ENCODE measurements at places on chromosomes 6 and 20.

- no peak for DNase-seq
These were observed 15.1 kb downstream of the PCK1 start for GRCh38 chr20:57576002-57576401.

GRCh38 chr6:101266063-101266462, 127.4 kb upstream of the GRIK2 start:
- no peak for DNase-seq

- DNase-seq, result no peak
These were observed 40.4 kb upstream of the COL9A1 start for GRCh38 chr6:70343313-70343712.

- no peak for DNase-seq
These were observed 1.2 kb downstream of the HBS1L start for GRCh38 chr6:135053406-135053805.

- no peak for DNase-seq
These were observed 181.2 kb upstream of the PMEPA1 start for GRCh38 chr20:57891014-57891413.

DNA sequence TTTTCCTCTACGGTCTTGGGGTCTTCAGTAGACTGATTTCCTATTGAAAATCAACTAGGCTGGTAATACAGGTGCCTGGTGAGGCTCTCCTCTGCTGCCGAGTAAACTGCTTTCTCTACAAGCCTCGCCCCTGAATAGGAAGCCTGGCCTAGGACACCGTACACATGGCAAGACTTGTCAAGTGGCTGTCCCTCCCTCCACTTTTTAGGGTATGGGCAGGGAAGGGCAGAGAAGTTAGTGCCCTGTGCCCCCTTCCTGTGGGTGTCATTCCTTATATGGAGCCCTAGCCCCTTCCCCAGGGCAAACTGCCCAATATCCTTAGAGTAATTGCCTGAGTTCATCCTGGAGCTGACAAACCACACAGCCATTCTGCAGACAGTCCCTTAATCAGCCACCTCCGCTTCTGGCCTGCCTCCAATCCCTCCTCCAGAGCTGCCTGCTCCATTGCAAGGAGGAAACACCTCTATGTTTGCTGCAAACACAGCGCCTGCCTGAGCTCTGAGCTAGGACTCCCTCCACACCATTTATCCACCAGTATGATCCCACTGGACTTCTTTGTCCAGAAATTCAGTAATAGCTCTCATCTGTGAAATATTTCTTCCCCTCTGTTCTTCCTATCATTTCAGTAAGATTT, 93.1 kb downstream of the CHD6 start:
- no peak for DNase-seq

DNA sequence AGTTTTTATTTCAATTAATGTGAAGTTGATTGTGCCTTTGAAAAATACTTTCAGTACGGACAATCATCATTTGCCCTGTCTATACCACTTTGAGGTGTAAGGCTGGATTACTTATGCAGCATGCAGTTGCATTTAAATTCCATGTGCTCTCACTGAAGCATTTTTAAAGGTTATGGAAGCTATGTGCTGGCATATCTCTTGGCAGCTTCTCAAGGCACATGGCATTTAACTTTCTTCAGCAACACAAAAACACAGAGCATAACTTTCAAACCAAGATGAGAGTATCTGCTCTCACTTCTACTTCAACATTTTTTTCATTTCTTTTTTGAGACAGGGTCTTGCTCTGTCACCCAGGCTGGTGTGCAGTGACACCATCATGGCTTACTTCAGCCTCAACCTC, 360.6 kb upstream of the RUNX2 start:
- DNase-seq, result no peak

- DNase-seq, result no peak
These were observed 39.5 kb upstream of the GATA5 start for GRCh38 chr20:62515280-62515679.

GRCh38 chr6:105819745-105820144, 266.4 kb upstream of the PRDM1 start:
- DNase-seq, result no peak

- DNase-seq, result no peak
These were observed 299.2 kb downstream of the UBE3D start for GRCh38 chr6:82766476-82766875.

DNA sequence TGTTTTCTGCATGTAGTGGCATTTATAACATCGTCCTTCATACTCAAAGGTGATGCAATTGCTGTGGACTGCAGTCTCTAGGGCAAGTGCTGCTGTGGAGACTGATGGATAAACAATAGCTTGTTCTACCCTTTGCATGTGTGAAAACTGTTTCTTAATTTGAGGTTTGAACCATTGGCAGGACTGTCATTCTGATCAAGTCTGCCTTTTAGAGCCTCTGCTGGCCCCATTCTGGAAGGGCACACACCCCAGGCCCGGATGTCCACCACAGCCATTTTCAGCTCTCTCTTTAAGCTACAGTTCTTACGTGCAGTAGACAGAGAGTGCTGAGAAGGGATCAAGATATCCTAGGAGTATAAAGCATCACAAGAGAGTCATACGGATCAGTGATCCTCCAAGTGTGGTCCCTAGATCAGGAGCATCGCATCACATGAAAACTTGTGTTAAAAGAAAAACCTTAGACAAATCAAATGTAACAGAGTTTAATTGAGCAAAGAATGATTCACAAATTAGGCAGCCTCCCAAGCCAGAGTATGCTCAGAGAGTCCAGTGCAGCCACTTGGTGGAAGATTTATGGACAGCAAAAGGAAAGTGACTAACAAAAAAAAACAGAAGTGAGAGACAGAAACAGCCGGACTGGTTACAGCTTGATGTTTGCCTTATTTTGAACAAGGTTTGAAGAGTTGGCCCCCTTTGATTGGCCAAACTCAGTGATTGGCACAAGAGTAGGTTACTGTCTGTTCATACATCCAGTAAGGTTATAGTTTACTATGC, 52.0 kb downstream of the FRK start:
- no peak for DNase-seq

DNA sequence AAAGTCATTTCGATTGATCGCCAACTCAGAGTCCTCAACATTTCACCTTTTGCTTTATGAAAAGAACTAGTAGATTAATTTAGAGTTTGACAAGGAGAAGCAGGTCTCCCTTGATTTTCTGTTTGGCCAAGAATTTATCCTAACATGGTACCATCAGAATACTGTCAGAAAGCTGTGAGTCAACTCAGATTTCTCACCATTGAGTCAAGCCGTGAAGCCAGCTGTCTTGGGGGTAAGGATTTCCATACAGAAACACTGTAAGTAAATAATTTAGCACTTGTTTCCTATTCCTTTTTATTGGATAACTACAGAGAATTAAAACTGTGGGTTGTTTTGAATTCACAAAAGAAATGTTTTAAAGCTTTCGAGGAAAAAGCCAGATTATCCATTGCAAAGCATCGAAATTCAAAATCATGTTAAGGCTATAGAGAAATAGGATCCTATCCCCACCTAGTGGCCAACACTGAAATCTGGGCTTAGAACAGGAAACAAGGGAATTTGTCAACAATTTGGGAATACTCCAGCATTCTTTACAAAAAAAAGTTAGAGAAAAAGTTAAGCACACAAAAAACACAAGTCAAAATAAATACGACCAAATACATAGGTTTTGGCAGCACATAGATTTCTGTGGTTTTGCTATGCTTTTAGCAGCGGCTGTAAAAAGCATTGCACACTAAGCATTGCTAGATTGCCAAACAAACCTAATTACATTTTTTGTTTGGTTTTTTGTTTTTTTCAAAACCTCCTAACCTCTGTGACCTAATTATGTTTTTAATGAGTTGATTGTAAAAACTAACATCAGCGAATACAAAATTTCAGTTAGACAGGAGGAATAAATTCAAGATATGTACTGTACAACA, 44.2 kb downstream of the COL11A2 start:
- DNase-seq, result no peak

DNA sequence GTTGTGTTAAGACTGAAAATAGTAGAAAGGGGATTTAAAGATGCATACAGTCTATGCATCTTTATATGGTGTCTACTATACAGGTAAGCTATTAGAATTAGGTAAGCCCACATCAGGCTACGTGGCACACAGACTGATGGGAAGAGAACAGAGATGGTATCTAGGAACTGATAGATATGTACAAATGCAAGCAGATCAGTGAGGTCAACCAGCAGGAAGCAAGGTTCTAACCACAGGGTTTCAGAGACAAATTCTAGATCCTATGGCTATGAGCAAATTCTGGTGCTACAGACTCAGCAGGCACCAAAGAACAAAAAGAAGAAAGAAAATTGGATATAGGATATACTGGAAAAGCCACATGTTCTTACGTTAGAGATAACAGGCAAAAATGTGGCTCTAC, 110.6 kb downstream of the TRDN start:
- no peak for DNase-seq

DNA sequence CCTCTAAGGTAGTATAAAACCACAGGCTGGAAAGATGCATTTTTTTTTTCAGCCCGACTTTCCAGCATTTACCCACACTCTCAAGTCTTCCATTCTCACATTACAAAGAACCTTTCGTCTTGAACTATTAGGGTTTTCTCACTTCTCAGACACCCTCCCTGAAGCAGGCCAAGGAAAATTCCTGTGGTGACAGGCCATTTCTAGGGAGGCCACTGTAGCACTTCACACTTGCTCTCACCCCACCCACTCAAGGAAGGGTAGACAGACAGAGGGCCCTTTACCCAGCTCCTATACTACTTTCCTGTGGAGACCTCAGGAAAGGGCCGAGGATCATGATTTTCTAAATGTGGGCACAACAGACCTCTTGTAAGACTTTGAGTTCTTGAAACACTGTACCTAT, 27.7 kb downstream of the KCNS1 start:
- no peak for DNase-seq

- DNase-seq, result no peak
These were observed 47.7 kb upstream of the SNX9 start for GRCh38 chr6:157775376-157775775.

DNA sequence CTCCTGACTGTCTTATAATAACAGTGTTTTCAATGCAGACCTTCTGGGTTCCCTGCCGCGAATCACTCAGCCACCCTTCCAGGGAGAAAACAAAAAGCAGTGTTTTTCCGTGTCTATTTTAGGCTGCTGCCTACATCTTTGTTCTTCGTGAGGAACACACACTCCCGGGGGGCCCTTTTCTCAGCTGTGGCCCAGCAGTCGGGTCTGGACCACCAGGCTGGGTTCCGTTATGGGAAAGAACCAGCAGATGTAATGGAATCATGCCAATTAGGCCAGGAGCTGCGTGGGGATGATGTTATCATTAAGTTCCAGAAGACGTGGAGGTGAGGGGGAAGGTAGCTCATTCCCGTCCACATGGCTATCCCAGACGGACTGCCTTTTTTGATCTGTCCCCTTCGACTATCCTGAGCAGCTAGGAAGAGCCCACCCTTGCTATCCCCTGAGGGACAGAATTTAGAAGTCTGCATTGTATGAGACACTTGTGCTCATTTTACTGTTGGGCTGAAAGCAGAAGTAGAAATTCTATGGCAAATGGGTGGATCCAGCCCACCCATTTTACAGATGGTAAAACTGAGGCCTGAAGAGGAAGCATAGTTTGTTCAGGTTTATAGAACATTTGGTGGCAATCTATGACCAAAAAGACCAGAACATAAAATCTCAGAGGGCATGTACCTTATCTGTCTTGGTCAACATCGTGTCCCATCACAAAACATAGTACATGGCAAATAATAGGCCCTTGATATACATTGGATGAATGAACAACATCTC, 54.5 kb downstream of the KCNB1 start:
- no peak for DNase-seq

DNA sequence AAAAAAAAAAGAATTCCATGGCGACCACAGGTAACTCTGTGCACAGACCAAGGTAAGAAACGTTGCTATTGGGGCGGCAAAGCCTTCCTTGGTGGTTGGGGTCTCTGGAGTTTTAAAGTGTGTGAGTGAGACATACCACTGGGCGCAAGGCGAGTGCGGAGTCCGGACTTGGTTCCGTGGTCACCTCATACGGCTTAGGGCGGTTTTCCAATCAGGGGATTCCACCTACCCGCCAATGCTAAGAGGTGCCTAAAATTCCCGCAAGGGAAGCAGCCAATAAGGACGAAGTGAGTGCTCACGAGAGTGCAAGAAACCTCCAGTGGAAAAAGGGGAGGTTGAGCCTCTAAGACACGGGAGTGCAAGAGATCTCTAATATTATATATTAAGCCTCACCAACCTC, 68.6 kb upstream of the PRSS16 start:
- no peak for DNase-seq

DNA sequence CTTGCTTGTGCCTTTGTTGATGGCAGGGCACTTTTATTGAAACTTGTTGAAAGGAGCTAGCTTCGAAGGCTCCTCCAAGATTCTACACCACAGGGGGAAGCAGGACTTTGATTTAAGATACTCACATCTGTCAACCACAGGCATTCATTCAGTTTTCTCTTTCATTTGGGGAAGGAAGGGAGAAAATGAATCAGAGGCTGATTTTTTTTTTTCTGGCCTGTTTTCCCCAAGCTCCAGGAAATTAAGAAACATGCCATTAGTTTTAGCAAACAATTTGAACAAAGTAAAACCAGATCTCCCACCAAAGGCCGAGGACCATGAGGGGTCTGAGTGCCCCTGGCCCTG, 8.7 kb upstream of the APCDD1L start:
- no peak for DNase-seq

- DNase-seq, result no peak
These were observed 2.1 kb downstream of the UBE2J1 start for GRCh38 chr6:89350281-89350966.

DNA sequence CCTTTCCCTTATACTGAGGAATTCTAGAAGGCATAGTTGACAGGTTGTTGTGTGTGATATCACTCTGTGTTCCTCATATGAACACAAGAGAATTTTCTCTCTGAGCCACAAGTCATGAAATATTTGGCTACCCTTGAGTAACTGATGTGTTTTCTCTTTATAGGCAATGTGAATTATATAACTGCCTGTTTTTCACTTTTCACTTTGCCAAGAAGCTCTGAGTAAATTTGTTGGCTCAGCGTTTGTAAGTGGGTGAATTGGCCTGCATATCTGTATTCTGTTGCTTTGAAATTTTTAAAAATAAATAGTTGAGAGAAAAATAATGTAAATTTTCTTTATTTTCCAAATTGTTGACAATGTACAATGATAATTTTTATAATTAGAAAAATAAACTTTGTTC, 5.2 kb upstream of the BTBD9 start:
- DNase-seq, result no peak

DNA sequence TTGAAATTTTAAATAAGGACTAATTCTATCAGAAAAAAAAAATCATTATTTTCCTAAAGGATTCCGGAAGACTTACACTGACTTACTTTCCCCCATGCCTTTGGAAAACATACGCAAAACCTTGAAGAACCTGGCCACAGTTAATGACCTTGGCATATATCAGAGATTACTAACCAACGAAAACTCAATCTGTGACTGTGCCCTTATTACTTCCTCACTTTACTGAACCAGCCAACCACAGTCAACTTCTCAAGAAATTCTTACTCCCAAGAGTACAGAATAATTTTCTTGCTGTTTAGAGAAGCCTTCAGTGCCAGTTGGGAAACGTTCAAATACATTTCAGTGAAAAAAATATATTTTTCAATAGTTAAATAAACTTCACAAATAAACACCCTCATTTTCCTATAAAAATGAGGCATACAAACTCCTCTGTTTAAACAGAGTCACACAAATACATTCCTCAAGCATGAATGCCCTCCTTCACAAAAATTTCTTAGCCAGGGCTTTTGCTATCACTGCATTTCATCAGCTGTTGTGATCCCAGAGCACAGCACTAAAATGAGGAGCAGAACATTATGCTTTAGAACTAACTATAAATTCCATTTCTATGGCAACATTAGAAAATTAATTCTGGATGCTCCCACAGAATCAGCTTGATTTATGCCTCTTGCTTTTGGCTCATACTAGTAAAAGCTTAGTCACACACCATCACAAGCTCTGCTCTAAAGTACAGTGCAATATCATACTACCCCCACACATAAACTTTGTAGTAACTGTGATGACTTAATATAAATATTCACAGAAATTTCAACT, 117.6 kb downstream of the DST start:
- no peak for DNase-seq

Measured in cortex of kidney (tissue), 1 donor.